ENCODE measurements at places on chromosomes 11 and 22.

DNA sequence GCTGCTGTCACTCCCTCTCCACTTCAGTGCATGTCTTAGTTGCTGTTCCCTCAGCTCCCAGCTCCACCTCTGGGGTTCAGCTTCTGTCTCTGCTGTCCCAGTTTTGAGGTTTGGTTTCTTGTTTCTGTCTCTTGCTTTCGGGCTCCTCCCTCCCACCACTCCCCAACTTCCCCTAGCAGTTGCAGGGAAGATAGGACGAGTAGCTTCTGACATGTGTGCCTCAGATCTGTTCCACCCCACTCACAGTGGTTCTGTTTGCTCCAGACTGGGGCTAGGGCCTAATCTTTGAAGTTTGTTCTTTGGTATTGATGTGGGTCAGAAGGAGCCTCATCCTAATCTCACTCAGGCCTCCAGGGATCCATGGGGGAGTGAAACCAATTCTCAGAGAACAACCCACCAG lies 2.6 kb upstream of the RRM1 start:
- no peak for DNase-seq

DNA sequence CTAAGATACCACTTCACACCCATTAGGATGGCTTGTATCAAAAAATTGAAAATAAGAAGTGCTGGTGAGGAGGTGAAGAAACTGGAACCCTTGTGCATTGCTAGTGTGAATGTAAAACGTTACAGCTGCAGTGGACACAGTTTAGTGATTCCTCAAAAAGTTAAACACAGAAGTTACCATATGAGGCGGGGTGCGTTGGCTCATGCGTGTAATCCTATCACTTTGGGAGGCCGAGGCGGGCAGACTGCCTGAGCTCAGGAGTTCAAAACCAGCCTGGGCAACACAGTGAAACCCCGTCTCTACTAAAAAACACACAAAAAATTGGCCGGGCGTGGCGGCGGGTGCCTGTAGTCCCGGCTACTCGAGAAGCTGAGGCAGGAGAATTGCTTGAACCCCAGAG lies 43.5 kb downstream of the SGSM3 start:
- DNase-seq, result no peak

- no peak for DNase-seq
These were observed 18.0 kb upstream of the ARHGAP32 start for GRCh38 chr11:129209891-129210830.

GRCh38 chr11:19976281-19976941 lies 183.9 kb downstream of the DBX1 start:
- DNase-seq, result no peak

- no peak for DNase-seq
These were observed 1320.4 kb downstream of the LRRC4C start for GRCh38 chr11:40139066-40139465.

GRCh38 chr11:26583550-26583949 lies 11.5 kb upstream of the MUC15 start:
- no peak for DNase-seq

DNA sequence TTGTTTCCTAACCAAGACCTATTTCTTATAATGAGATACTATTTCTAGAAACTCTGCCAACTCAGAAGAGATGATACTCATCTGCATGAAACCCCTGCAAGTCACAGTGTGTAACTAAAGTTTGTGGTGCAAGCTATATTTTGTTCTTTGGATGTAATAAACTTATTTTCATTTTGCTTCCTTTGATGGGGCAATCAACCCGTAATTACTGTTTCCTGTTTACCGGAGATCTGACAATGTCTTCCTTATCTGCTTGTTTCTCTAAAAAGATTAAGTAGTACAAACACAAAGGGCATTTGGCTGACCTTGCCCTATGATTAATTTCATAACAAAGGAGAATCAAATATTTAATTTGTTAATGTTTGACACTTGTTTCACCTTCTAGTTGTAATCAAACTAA lies 846.6 kb upstream of the ANO3 start:
- no peak for DNase-seq

GRCh38 chr11:20669820-20670684 lies 666 bp downstream of the NELL1 start:
- DNase-seq, result no peak

- no peak for DNase-seq
These were observed 10.6 kb downstream of the LRRC32 start for GRCh38 chr11:76659672-76660532.

DNA sequence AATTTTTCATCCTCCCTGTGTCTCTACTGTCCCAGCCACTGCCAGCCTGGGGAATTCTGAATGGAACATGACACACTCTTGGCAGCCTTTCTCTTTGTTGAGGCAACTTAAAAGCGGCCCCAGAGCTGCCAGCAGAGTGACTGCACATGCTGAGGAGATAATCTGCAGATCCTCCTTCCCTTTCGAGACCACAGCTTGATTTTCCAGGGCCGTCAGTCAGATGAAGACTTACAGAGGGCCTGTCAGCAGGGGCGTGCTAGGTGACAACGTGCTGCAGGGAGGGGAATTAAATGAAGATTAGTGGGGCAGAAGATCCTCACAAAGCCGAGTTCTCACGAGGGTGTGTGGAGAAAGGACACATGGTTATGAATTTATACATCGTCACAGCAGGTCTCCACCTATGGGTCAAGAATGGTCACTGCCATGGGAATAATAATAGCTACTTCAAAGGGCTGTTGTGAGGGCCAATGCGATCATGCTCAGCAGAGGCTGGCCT lies 193.5 kb upstream of the PITPNB start:
- peak; percentile 12 for DNase-seq

DNA sequence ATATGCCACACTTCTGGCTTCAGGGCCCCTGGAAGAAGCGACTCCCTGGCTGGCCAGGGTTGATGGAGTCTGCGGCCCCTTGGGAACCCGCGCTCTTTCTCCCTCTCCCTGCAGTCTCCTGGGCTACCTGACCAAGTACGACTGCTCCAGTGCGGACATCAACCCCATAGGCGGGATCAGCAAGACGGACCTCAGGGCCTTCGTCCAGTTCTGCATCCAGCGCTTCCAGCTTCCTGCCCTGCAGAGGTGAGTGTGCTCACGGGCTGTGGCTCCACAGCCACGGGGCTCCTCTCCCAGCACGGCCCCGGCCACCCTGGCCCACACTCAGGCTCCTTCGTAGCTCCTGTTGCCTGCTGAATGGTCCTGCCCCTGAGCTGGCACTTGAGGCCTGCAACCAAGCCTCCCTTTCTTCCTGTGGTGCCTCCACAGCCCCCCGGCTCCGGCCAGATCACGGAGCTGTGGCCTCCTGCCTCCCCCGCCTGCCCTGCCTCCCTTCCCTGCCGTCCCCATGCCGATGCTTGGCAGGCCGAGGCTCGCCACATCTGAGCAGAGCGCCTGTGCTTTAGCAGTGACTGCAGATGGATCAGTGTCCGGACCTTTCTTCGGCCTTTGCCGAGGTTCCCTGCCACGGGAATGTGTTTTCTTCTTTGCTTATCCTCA lies 36.2 kb upstream of the KRTAP5-7 start:
- no peak for DNase-seq

GRCh38 chr11:86183694-86184093 lies 60.9 kb upstream of the EED start:
- DNase-seq, result no peak

- DNase-seq, result no peak
These were observed 10.9 kb upstream of the AGBL2 start for GRCh38 chr11:47726118-47726442.

DNA sequence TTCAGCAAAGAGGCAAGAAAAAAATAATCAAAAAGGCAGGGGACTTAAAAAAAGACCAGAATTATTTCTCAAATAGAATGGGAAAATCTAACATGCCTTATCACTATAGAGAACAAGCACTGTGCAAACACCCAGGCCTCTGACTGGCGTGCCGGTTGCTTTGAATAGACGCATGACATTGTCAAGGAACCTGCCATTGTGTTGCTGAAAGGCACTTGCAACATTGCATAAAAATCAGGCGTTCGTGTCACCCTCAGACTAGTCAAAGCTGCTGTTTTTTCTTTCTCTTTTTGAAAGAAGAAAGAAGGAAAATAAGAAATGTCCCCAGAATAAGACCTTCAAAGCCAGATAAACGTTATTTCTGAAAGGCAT lies 549.3 kb upstream of the CADM1 start:
- DNase-seq, result no peak

GRCh38 chr11:130651066-130651855 lies 202.8 kb downstream of the ADAMTS15 start:
- no peak for DNase-seq

GRCh38 chr11:116460156-116460920 lies 312.4 kb downstream of the BUD13 start:
- DNase-seq, result no peak

GRCh38 chr11:70251659-70252321 lies 18.7 kb upstream of the PPFIA1 start:
- no peak for DNase-seq

GRCh38 chr11:32729976-32730375 lies 64.5 kb downstream of the CCDC73 start:
- DNase-seq, result no peak

DNA sequence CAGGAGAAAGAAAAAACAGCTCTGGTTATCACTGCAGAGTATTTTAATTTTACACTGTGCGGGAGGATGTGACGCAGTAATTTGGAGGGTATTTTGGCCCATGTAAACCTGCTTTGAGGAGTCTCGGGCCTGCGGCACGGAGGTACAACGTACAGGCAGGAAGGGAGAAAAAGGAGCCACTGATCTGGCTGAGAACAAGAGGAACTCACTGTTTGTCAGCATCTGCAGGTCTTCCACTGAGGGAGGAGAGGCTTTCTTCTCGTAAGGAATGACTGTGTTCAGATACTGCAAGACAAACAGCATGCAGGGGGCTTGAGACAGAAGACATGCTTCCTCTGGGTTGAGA lies 44.0 kb downstream of the FEZ1 start:
- no peak for DNase-seq

DNA sequence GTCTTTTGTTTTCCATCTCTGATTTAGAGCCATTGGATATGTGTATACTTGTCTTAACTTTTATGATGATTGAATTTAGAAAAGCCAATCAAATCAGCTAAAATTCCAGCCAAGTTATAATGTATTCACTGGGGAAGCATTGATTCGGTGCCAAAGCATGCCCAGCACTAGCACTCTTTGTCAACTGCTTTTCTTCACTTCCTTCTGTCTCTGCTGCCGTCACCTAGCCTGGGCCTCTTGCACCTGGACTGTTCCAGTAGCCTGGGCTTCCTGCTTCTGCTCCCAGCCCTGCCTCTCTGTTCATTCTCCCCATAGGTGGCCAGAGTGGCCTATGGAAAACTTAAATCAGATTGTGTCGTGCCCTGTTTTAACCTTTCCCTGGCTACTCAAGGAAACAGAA lies 80.7 kb downstream of the NAV2 start:
- no peak for DNase-seq

- DNase-seq, result no peak
These were observed 9.0 kb downstream of the TUBA8 start for GRCh38 chr22:18119409-18120110.

DNA sequence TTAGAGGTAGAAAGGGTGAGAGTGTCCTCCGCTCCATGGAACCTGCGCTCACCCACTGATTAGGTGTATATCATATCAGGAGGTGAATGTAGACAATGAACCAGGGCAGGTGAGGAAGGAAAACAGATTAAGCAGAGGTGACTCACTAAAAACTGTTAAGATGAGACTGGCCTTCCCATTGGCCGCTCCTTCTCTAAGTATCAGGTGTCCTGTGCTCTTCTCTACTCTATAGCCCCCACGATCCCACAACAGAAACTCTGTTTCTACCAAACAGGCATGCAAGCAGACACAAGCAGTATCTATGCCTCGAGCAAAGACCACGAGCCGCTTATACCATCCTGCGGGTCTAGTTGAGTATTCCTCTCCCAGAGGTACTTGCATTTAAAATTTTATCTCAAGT lies 103.1 kb downstream of the SNX19 start:
- DNase-seq, result no peak

DNA sequence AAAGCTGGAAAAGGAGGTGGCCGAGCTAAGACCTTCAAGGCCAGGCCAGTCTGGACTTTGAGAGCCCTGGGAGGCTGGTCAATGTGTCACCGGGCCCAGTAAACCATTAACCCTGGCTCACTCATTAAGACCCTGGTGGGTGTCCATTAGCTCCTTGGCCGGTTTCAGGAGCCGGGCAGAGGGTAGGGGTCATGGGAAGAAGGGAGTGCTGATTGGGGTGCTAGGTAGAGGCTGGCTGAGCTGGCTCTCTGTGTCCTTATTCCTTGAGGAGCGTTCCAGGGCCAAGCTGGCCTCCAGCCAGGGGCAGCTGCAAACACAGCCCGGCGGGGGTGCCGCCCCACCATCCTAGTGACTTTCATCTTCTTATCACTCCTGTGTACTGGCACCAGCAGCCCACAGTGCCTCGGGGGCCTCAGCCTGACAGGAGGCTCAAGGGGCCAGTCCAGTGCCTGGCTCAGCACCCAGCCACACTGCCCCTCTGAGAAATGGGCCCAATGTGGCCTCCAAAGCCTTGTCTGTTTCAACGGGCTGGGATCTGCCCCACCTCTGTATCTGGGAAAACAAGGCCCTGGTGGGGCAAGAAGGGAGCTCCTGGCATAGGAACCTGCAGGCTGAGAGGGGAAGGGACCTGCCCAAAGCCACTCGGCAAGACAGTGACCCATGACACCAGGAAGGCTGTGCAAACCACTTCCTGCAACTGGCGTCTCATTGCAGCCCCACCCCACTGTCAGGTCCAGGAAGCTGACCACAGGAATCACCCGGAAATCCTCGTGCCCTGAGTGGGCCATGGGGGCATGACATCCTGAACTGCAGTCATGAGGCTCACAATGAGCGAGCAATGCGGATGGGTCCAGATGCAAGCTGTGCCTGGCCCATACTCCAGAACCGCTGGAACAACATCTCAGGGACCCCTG lies 15.1 kb upstream of the RGL4 start:
- no peak for DNase-seq

DNA sequence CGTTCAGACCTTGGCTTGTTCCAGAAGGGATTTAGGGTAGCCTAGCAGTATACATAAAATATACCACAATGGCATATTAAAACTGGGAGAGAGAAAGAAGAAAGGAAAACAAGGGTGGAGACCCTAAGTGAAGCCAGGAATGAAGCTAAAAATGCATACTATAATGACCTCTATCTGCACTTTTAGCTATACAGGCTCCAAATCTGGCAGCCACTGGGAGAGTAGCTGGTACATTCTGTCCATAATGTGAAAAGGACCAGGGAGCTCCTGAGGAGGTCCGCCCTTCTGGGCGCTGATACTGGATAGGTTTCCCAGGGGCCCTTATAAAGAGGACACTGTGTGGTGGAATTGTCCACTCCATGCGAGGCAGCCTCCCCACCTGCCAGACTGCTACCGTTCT lies 42.8 kb downstream of the PRDM11 start:
- no peak for DNase-seq

DNA sequence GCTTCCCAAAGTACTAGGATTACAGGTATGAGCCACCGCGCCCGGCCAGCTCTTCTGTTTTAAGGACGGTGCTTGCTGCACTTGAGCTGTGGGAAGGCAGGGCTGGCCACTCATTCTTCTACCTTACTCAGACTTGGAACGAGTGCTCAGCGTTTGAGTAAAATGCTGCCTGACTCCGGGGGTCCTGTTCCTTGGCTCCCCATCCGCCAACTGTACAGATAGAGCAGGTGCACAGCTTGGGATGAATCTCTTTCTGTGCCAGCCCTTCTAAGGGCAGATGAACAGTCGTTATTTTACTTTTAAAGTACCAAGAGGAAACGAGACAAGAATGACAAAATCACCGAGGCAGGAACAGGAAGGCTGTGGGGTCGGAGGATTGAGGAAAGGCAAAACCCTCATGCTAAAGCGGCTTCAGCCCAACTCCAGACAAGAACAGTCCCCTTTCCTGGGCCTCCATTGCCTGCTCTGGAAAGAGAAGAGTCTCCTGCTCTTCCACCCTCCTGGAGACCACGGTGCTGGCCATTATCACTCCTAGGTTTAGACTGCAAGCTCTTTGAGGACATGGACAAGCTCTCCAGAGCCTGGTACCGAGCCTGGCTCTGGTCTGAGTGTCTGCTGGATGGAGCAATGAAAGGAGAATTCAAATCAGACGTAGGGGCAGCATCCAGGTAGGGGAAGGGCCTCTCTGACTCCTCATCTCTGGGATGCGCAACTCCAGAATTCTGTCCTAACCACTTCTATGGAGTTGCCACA lies 1.1 kb upstream of the SUN2 start:
- no peak for DNase-seq

Data from GM13977 (cell line).